Mammary epithelial cell (primary cell): ENCODE measurements at places on chromosomes 1 and 21. TPM values are rescaled to one million over a fixed set of nuclear protein-coding genes. Genes with fewer than 3 reads are reported as not detected.

ZNF648 gene
- 0.02 TPM for polyA plus RNA-seq

GRCh38 chr21:42878678-42878992 is 704 bp downstream of the WDR4 start:
- no peak for DNase-seq

DNA sequence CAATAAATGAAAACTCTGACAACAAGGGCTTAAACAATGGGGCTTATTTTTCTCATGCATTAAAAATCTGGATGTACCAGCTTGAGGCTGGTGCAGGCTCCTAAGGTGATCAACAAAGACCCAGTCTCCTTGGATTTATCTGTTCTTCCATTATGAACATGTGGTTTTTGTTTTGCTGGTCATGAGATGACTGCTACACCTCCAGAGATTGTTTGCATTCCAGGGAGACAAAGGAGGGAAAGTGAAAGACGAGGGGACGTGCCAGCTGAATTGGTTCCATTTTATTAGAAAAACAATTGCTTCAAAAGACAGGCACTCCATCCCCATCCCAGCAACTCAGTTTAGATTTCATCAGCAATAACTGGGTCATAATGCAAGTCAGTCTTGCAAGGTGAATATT is 90.9 kb upstream of the KCNK1 start:
- no peak for DNase-seq

DNA sequence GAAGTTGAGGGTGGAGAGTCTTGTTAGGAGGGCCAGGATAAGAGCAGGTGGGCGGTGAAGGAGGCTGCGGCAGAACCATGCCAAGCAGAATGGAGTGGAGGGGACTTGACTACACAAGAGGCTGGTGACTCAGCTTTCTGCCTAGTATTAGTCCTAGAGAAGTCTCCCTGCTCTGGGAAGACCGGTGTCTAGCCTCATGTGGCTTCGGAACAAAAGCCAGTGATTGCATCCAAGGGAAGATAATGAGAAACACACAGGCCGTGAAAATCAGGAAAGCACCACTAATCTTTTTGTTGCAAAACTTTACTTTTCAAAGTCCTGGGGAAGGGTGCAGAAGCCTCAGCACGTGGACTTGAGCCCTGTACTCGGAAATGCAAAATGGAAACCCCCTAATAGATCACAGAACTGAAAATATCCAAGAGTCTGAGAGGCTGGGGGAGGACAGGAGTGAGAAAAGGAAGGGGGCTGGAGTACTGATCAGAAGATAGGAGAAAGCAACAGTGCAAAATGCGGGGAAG is 31.4 kb downstream of the DDR2 start:
- no peak for DNase-seq

LENEP gene
- 0.16 TPM for polyA plus RNA-seq

HORMAD1 gene
- polyA plus RNA-seq: not detected

DNA sequence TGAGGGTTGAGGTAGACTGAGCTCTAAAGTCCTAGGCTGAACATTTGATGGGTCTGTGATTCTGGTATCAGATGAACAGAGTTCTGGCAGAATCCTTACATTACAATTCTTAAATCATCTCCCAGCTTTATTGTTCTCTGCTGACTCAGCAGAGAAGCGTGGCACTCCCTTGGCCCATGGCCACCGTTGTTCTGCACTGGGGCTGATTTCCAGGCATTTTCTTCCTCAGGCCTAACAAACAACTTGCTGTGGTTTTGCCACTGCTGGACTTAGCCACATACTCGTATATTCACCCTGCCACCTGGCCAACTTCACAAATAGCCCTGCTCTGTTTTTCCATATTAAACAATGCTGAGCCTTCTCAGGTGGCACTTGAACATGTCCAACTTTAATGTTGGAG is 223.2 kb downstream of the TNR start:
- DNase-seq: peak; percentile 67

SH2D2A gene
- polyA plus RNA-seq: 1.8 TPM

CLCA4 gene
- polyA plus RNA-seq: 0.34 TPM

DNA sequence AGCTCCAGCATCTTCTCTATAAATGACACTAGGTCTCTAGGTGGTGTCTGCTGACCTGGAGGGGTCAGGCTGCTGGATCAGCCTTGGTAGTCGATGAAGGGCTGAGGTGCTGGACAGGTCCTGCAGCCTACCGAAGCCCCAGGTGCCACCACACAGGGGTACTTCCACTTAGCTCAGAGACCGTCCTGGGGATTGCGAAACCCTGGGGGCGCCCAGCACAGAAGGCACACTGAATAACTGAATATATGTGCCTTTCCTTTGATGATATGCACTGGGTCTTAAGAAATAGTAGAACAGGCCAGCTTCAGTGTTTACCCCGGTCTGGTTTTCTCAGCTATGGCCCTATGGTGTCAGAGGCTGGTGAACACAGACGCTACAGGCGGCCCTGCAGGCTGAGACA is 10.9 kb downstream of the UBE2J2 start:
- DNase-seq: no peak

DNA sequence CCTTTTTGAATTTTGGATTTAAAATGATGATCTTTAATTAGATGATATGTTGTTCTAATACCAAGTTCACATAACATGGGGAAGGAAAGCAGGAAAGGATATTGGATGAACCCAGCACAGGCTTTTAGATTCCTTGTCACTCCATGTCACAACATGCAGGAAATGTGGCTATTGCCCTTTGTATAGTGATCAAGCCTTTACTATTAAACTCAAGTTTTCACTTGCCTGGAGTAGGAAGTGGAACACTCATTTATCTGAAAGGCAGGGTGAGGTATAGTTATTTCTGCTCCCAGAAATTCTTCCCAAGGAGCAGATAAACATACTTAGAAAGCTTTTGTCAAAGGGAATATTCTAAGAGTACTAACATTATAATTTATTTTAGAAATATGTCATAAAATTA is 37.2 kb upstream of the BCAS2 start:
- peak; percentile 74 for DNase-seq

DNA sequence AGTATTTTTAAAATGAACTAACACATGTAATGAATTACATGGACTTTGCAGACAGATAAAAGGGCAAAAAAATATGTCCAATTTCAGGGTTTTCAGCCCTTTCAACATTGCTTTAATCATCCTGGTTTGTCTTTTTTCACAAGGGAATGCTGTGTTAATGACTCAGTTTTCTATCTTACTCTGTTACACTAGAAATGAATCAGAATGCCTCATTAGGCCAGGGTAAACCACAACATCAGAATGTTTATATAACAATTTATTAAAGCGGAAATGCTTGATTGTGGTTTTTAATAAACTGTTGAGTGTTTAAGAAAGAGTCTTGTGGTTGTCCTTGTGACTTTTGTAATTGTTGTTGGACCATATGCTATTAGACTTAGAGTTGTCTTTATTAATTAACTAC is 13.5 kb downstream of the GORAB start:
- peak; percentile 84 for DNase-seq

DNA sequence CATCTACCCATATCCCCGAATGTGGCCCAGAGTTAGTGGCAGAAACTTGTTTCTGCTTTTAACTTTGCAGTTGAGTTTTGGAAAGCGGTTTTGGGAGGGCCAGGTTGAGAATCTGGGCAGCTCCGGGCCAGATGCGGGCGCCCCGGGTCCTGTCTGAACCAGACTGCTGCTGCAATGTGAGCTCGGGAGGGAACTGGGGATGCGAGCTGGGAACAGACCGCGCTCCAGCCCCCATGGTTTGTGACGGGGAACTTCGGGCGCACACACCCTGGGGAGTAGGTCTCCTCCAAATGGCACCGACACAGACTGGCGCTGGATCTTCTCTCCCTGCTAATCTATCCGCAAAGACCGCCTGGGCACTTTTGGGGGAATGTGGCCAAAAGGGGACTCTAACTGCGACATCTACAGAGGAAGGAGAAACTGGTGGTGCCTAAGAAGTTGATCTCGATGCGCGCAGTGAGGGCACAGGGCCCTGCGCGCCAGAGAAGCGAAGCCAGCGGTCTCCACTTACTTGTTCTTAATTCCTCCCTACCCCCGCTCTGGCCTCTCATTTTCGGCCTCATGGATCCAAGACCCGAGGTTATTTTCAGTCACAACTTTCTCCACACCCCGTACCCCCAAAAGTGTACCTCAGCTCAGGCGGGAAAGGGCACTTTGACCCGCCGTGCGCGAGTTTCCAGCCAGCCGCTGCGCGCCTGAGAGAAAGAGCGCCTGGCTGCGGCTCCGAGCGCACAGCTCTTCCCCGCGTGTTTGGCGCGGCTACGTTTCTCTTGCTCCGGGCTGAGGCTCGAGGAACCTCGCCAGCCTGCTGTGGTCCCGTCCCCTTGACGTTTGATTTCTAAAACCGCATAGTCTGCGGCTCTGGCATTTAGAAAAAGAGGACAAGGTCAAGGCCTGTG is 411.0 kb upstream of the ESRRG start:
- no peak for DNase-seq

DNA sequence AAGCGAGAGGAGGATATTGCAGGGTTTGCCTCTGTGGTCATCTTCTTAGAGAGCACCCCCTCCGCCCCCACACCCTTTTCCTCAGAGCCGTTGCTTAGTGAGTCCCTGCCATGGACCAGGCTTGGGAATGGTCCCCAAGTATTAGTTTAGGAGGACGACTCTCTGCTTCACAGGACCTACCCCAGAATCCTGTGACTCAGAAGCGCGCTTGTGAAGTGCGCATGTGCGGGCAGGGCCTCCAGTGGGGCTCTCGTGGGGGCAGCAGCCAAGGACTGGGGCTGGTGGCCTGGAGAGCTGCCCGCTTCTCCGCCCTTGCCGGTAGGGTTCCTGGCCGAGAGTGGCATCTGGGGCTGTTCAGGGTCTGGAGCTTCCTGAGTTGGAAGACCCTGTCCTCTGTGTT is 37.3 kb upstream of the HMGN1 start:
- DNase-seq: no peak

GRCh38 chr21:25489673-25490072 is 117.6 kb downstream of the MRPL39 start:
- no peak for DNase-seq
